ENCODE measurements at places on chromosomes 4 and X. TPM values are rescaled to one million over a fixed set of nuclear protein-coding genes. Genes with fewer than 3 reads are reported as not detected.

FAM241A gene
- 1.5 TPM for total RNA-seq

FOXR2 gene
- not detected for total RNA-seq

TMPRSS11E gene
- total RNA-seq, result 0.41 TPM

FOXO4 gene
- total RNA-seq, result 13.7 TPM

LDB2 gene
- 4.9 TPM for total RNA-seq

PNCK gene
- total RNA-seq, result 0.65 TPM

SLITRK2 gene
- total RNA-seq, result not detected

CXCL6 gene
- total RNA-seq, result 18.5 TPM

CDKL5 gene
- 19.2 TPM for total RNA-seq

RNF212 gene
- 2.0 TPM for total RNA-seq

FABP2 gene
- not detected for total RNA-seq

IQCM gene
- 0.11 TPM for total RNA-seq

SAGE1 gene
- not detected for total RNA-seq

NEIL3 gene
- total RNA-seq, result 0.91 TPM

GPRASP3 gene
- total RNA-seq, result 8.0 TPM

SYP gene
- total RNA-seq, result 1.9 TPM

THAP9 gene
- total RNA-seq, result 3.3 TPM

RHOH gene
- not detected for total RNA-seq

SMR3B gene
- not detected for total RNA-seq

MSANTD1 gene
- total RNA-seq, result 1.4 TPM

MAGEA3 gene
- total RNA-seq, result 0.58 TPM

POU3F4 gene
- total RNA-seq, result 0.31 TPM

PDLIM3 gene
- 30.7 TPM for total RNA-seq

VSIG1 gene
- not detected for total RNA-seq

MAGEA10 gene
- not detected for total RNA-seq

CXCR3 gene
- not detected for total RNA-seq

USP9X gene
- total RNA-seq, result 113 TPM

PAPSS1 gene
- total RNA-seq, result 100 TPM

SORCS2 gene
- 25.7 TPM for total RNA-seq
